Fibroblast of skin of scalp (primary cell): ENCODE measurements at places on chromosomes 4 and X.

DNA sequence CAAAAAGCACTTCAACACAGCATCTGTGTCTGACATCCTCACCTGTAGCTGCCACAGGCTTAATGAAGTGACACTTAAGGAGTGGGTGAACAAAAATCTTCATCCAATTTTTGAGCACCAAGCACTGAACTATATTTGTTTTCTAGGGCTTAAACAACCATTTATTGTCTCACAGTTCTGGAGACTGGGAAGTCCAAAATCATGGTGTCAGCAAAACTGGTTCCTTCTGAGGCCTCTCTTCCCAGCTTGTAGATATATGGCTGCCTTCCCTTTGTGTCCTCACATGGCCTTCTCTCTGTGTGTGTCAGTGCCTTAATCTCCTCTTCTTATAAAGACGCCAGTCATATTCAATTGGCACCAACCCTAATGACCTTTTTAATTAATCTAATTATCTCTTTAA, 189.2 kb upstream of the CLNK start:
- DNase-seq, result no peak

GRCh38 chrX:152614791-152615190, 22.9 kb upstream of the GABRQ start:
- DNase-seq, result no peak

DNA sequence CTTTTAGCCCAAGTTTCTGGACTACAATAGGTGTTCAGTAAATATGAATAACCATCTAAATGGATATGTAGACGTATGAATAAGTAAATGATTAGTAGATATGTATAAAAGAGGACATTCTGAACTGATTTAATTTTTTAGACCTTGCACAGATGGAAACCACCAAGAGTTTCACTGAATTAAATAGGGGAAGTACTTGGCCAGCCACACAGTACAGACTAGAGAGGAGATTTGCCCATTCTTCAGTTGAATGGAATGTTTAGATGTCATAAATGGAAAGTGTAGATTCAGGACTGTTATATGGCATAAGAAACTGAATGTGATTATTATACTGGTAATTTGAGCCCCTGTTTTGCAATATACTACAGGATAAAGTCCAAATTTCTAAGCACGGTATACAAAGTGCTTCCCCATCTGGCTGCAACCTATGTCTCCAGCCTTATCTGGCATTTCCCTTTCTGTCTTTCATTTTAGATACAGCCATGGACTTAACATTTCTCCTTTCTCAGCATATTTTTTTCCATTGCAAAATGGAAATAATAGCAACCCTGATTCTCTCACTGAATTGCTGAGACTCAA, 137.8 kb upstream of the HS3ST1 start:
- no peak for DNase-seq

DNA sequence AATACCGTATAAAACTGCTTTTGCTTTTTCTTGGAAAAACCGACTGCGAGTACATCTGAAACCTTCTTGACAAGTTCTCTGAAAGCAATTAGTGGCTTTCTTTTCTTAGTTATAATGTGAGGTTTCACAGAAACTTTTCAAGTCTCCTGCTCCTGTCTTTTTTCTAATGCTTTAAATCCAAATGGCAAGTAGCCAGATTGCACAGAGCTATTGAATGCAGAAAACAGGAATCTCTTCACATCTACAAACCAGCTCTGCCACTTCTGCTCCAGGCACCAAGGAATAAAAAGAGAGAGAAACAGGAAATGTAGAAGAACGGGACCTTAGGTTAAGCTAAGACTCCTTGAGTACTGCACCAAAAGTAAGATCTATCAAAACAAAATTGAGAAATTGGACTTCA, 267.3 kb upstream of the TET2 start:
- no peak for DNase-seq

GRCh38 chrX:120727911-120728310, 98.1 kb upstream of the C1GALT1C1 start:
- no peak for DNase-seq

DNA sequence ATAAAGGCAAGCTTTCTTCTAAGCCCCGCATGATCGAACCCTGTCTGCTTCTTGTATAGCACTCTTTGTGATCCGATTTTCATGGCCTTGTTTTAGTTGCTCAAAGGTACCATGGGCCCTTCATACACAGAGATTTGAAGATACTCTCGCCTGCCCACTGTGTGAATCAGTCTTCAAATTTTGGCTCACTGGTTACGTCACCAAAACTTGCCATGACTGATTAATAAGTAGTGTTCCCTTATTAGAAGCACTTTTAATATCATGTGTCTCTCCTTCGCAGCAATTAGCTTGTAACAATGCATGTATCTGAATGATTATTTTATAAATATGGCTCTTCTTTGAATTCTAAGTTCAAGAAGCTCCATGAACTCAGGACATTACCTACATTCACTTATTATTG, 880.5 kb downstream of the STPG2 start:
- DNase-seq, result no peak

- no peak for DNase-seq
Observed at GRCh38 chr4:184616633-184617551, 32.4 kb downstream of the CASP3 start.

GRCh38 chrX:150512461-150512901, 55.9 kb upstream of the MTM1 start:
- no peak for DNase-seq

DNA sequence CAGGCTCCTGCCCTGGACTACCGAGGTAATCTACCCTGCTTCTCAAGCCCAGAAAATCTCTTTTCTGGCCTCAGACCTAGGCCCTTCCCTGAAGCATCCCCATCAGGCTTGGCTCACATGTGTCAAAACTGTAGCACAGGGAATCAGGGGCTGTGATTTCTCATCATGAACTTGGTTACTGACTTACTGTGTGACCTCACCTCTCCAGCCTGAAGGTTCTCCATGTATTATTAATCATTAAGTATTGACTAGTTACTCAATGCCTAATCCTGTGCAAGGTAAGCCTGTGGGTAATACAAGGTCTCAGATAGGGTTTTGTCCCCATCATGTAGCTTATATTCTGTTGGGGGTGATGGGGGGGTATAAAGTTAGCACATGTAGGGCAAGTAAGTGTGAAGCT, 6.8 kb downstream of the SRPX2 start:
- no peak for DNase-seq

DNA sequence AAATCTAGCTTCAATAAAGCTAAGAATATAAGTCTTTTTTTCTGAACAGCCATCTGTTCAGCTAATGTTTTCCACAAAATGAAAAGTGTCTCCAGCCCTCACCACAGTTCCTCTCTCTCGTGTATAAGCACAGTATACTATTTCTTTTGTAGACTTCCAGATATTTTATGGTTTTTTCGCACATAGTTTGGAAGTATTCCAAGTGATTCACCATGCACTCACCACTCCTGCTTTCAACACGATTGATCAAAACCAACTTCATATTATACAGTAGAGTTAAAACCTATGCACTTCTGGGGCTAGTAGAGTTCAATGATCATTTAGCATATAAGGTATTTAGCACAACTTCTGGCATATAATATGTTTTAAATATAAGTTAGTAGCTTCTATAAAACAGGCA, 105.8 kb upstream of the DCAF12L1 start:
- peak; percentile 70 for DNase-seq

DNA sequence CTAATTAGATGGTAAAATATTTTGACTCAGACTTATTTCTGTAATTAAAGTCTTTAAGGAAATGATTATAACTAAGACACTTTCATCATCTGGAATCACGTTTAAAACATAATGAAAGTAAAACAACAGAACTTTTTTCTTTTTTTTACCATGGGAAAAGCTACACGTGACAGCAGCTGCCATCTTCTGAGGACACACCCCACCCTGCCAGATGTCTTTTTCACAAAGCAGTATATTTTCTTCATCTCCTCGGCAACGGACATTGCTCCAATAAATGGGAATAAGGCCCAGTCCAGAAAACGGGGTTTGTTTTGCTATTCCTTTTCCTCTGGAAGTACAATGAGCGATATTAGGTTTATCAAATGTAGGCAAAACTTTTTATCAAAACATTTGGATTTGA, 17.5 kb downstream of the PRSS12 start:
- peak; percentile 29 for DNase-seq

DNA sequence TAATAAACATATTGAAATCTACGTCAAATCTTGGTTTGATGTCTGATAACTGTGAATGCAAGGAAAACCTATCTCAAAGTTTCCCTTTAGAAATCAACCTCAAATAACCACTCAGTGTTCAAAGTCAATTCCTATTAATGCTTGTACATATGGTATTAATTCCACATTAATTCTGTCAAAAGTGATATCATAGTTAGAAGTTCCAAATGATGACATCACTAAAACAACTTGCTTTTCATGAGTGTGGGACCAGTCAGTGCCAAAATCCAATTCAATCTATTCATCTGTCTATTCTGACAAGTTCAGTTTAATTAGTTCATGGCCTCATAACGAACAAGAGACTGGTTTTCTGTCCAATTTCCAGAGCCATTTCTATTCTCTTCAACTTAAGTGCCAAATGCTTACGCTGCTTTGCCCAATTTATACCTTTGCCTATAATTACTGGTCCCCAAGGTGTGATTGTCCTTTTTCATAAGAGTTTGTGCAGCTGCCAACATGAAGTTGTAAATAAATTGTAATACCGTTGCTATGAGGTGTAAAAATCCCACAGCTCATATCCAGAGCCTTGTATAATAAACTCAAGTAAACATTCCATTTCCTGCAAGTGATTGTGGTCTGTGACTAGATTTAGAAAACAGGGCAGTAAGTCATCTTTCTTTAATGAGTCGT, 476.2 kb downstream of the RAB28 start:
- DNase-seq, result no peak

DNA sequence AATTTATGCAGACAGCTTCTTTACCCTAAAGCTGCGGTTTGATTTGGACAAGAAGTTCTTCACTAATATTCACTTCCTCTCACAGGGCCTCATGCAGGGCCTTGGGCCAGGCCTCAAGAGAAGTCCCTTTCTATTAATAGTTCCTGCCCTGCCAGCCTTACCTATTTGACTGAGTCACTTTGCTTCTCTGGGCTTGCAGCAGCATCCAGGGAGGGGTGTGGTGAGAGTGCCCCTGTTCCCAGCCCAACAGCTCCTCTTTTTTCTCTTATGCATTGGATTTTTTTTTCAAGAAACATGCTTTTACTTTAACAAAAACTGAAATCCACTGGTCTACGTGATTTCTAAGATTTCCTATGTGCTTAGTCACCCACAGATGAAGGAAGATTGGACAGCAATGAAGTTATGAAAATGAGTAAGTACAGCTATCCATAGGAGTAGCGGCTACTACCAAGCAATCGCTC, 26.7 kb downstream of the FAM156B start:
- DNase-seq, result peak; percentile 59

DNA sequence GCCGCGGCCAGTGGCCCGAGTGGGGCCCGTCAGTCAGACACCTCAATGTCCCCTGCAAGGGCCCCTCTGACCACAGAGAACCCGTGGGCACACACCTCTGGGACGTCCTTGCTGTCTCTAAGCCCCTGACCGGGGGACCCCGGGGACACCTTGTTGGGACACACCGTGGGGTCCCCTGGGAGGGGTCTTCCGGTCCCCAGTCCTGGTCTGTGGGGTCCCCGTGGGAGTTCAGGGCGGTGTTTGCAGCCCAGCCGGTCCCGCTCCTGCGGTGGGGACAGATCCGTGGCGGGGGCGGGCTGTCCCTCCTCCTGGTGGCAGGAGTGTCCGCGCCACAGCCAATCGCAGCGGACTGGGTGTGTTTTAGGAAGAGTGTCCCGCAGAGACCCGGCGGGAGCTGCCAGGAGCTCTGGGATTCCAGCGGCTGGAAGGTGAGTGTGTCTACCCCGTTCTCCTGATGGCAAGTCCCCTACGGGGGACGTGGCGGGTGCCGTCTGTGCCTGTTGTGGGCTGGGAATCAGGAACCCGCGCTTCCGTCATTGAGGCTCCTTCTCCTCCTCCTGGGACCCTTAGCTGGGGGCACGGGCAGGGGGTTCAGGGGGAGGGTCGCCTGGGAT, 5.1 kb upstream of the PLCXD1 start:
- peak; percentile 60 for DNase-seq

- DNase-seq, result peak; percentile 46
Observed at GRCh38 chr4:38489924-38490639, 173.9 kb upstream of the KLF3 start.

GRCh38 chr4:174172274-174172673, 111.2 kb downstream of the FBXO8 start:
- no peak for DNase-seq

DNA sequence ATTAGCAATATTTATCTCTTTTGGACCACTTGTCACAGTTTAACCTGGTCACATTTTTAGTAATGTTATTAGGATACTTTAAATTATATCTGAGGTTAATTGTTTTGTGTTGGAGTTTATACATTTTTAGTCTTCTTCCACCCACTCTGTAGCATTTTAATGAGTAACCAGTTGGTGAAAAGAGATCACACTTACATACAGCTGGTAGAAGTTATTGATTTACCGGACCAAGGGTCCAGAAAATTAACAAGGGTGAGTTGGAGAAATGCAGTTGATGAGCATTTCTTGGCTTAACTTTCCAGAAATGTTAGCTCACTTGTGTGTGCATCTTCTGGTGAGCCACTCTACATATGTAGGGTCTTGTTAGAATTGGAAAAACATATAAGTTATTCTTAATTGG, 219.6 kb downstream of the GRXCR1 start:
- no peak for DNase-seq

GRCh38 chrX:2799369-2799768, 29.4 kb upstream of the GYG2 start:
- DNase-seq, result no peak

DNA sequence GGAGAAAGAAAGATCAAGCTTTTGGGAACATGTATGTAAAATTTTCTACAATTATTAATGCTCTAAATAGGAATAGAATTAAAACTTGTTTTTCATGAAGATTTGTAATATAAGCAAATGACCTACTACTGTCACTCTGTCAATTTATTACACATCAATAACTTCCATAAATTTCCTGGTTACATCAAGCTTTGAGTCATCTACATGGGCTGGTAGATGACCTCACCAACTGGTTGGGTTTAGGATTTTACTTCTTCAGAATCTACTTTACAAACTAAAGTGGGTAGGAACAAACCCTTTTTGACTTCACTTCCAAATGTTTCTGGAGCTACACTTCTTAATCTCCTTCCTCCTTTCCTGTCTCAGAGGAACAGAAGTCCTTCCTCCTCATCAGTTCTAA, 12.0 kb upstream of the LRAT start:
- no peak for DNase-seq

GRCh38 chrX:74438764-74439163, 17.5 kb downstream of the SLC16A2 start:
- DNase-seq, result no peak

DNA sequence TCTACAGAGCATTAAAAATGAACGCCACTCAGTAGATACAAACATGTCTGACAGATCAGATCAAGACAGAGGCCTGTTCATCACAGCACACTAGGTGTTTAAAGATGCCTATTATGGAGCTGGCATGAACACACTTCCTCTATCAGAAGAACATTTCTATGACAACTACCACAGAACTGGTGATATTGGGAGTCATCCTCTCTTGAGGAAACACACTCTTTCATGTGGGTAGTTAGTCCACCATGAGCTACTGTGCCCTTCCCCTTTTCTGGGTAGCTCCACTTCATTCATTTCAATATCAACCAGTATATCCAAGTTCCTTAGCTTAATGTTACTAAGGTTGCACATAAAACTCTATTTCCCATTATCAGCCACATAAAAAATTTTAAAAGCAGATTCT, 46.7 kb downstream of the MAOB start:
- no peak for DNase-seq

- no peak for DNase-seq
Observed at GRCh38 chr4:105171912-105172311, 25.2 kb downstream of the TET2 start.

- DNase-seq, result peak; percentile 68
Observed at GRCh38 chr4:11428899-11429698, 405 bp upstream of the HS3ST1 start.

GRCh38 chrX:15336023-15336413, 695 bp upstream of the PIGA start:
- peak; percentile 42 for DNase-seq
